IPS-NIHi11 (cell line): ENCODE measurements at places on chromosomes 13 and 19.

DNA sequence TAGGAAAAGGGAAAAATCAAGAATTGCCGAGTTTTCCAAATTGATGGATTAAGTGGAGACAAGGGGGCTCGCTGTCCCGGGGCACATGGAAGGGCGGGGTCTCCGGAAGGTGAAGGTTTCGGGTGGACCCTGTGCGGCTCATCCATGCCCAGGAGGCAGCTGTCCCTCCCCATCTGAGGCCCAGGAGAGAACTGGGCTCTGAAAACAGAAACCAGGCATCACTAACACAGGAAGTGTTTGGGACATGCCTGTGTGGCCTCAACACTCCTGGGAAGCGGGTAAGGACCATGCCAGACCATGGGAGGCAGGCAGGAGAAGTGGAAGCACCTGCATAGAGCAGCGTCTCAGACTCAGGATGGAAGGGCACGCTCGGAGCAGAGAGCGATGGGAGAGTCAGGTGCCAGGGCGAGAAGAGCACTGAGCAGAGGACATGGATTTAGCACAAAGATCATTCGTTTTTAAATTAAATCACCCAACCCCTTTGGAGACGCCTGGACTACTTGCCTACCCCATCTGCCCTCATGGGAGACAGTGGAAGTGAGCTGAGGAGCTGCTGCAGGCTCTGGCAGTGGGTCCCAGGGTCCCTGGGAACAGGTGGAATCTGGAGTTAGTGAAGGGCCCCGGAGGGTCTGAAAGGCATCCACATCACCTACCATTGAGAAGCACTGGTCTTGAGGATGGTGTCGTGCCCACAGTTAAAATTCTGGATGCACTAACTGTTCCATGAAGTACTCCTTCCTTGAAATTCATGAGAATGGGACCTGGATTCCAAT, 183.2 kb upstream of the SOX1 start:
- DNase-seq = no peak

- no peak for DNase-seq
Observed at GRCh38 chr19:6663236-6664201, 6.4 kb downstream of the TNFSF14 start.

- DNase-seq = peak; percentile 72
Observed at GRCh38 chr19:782185-782877, 14.9 kb upstream of the PTBP1 start.

DNA sequence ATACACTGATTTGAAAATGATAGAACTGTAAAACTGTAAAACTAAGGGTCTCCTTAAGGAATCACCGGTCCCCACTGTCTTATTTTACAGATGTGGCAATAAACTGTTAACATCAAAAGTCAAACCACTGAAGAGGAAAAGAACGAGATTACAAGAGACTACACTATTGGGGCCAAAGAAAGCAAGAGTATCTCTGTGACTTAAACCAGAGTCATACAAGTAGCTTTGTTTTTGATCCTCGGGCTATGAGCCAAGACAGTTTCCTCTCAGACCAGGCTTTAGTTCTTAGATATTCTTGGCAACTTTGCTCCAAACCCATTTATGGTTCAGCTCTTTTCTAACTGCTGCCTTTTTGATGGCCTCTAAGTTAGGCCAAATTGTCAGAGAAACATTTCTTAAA, 113.8 kb downstream of the TBC1D4 start:
- DNase-seq = no peak

DNA sequence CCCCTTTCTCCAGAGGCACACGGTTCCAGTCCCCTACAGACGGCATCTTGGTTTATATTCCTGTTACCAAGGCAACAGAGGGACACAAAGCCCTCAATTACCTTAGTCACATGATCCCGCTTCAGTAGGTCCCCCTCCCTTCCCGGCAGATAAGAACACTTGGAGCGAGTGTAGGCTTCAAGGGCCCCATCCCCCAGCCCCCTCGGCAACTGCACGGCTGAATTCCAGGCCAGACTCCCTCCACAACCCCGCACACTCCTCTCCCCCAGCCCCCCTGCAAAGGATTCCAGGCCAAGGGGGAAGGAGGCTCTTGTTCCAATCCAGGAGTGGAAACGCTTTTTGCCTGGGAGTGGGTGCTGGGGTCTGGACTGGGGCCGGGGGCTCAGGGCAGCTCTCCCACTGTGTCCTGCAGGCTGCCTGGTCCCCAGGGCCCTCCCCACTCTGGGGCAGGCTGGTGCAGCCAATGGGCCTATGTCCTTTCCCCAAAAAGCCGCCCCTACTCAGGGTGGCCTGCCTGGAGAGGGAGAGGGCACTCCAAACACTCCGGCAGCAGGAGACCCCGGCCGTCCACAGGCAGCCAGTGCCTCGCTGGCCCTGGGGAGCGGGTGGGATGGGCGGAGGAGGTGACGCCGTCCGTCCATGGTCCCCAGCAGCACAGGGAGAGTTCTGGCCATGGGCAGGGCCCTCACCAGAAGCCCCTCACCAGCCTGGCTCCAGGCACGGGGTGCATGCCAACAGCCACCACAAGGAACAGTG, 62.6 kb downstream of the MLLT1 start:
- peak; percentile 86 for DNase-seq

- no peak for DNase-seq
Observed at GRCh38 chr13:77514336-77514726, 21.2 kb upstream of the SCEL start.

GRCh38 chr13:101545521-101545920, 93.0 kb downstream of the ITGBL1 start:
- DNase-seq = no peak

DNA sequence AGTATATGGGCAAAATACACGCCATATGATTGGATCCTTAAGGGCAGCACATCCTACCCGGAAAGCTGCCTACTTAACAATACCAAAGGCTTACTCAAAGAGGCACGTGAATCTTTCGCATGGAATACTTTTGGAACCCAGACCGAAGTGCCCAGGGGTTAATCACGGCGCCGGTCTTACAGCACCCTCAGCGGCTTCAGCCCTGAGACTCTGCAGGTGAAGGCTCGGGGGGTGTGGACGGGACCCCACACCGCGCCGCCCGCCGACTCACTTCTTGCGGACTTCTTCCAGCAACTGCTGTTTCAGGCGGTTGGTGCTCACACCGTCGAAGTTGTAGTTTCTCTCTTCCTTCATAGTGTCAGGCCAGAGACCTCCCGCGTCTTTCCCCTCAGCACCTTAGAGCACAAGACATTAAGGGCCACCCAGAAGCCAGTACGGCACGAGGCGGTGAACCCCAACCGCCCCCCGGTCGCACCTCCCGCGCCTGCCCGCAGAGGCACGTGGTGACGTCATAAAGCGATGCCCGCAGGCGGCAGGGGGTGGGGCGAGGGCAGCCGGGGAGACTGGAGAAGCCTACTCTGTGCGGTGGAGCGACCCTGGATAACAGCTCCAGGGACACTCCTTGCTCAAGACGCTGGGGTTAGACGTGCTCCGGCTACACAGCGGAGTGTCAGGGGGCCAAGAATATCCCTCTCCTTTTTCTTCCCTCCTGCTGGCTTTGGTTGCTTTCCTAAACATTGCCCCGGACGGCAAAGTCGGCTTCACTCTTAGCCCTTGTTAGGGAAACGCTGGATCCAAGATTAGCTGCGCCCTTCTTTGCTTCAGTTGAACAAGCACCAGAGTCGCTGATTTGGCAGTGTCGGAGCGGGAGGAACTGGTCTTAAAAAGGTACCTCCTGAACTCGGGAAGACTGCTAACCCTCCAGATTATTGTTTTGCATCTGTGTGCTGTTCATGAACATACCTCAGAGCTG, at the start of gene CCDC169:
CCDC169 (minus strand) TSS at position 449 of the 973 bp plus-strand sequence; CDS start at position 354, 95 bp downstream.
- DNase-seq = peak; percentile 88

DNA sequence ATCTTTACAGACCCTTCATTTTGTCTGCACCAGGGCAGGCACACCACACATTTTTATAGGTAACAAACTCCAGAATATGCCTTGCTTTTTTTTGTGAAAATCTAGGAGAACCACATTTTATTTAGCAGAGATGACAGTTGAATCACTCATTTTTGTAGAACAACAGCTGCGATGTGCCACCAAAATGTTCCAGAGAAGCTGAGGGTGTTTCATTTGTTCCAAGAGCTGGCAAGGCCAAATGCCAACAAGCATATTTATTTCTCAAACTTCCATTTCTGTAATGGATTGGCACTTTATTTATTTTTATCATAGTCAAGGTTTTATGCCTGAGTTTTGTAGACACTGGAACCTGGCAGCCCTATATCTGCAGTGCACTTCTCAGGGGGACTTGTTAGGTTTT, 10.4 kb downstream of the OLFM4 start:
- no peak for DNase-seq

DNA sequence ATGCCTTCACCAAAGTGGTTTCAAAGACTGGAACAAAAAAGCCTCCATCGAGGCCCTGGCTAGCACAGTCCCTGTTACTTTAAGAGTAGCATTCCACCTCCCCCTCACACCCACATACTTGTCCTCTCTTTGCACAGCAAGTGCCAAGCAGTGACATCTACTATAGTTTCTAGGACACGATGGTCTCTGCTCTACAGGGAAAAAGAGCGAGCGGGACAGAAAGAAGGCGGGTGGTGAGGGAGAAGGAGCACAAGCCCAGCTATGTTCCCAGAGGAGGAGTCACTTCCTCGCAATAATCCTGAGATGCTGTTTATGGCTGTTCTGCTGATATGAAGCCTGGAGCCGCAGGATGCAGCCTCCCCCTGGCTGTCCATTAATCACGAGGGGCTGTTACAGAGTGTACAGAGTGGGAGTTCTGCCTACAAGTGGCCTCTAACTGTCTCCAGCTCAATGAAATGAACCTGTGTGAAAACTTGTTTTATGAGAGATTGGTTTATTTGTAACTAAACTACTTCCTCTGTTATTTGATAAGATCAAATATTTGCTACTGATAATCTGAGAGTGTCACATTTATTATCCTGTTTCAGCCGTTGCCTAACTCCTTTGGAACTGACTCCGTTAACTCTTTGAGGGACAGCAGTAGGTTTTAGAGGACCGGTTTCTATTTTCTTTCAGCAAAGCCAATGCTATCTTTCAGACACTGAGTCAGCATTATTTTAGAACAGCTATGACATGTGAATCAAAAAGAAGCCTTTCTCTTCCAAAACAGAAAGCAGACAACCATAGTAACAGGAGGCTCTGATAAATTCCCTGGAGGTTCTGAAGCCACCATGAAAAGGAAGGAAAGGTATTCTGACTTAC, 208.0 kb downstream of the SPRY2 start:
- DNase-seq = peak; percentile 33

DNA sequence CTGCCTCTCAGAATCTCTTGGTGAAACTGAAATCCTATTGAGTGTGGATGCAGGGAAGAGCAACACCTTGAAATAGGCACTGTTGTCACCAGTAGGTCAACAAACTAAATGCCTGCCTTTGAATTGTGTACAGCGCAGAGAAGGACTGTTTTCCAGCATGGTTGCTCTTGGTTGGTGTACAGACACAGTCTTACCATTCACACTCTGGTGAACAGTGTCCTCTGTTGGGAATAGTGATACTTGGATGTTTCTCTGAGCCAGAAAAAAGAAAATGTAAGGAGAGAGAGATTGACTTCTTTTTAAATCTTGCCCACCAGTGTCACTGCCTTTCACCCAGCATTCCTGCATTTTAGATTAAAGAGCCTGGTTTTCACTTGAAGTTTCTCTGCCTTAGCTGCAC, 179.7 kb downstream of the STK24 start:
- no peak for DNase-seq

DNA sequence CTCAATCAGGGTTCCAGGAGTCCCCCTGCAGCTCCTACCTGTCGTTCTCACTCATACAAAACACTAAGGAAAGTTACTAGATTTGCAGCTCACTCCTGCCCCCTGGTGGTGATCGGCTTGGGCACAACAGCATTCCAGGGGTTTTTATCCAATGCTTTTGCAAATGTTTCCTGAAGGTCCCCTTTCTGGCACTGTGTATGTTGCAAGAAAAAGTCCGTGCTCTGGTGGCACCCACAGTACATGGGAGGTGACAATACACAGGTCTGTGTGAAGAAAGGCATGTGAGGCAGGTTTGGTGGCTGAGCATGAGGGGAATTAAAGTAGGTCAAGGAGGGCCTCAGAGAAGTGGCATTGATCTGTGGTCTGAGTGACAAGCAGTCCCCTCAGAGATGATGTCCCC, 8.6 kb upstream of the TYK2 start:
- peak; percentile 69 for DNase-seq
